ENCODE measurements at places on chromosomes 1 and 21.
A peak's percentile ranks its signal among the peaks of the same experiment; 100 is the strongest.

- no peak for DNase-seq
Measured at GRCh38 chr1:58290685-58291372, 255.7 kb downstream of the OMA1 start.

DNA sequence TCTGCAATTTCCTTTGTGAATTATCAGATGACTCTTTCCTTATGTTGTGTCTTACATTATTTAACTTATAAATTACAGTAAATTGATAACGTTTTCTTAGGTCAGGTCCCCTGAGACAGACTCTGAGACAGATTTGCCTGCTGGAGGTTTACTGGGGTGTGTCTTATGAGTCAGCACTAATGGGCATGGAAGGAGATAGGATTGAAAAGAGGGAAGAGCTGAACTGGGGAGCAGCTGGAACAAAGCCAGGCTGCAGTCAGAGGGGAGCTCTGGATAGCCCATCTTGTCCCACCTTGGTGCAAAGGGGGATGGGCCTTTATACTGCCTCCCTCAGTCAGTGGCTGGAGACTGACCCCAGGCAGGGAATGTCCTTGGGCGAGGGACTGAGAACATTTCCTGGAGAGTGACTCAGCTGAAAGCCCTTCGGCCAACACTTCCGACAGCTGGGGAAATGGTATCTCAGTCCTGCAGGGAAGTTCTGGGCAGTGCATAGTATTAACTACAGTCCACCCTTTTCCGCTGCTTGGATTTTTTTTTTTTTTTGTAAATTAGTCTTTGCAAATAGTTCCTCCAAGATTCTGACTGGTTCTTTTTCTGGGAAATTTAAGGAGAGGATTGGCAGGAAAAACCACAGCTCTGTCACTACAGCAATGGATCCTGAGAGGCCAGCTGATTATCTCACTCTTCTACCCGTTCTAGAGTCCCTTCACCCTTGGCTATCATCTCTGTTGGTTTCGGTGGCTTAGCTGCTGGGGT is 39.1 kb upstream of the CDC42BPA start:
- peak; percentile 58 for DNase-seq

- no peak for DNase-seq
Measured at GRCh38 chr1:65065524-65066418, 82.2 kb upstream of the AK4 start.

DNA sequence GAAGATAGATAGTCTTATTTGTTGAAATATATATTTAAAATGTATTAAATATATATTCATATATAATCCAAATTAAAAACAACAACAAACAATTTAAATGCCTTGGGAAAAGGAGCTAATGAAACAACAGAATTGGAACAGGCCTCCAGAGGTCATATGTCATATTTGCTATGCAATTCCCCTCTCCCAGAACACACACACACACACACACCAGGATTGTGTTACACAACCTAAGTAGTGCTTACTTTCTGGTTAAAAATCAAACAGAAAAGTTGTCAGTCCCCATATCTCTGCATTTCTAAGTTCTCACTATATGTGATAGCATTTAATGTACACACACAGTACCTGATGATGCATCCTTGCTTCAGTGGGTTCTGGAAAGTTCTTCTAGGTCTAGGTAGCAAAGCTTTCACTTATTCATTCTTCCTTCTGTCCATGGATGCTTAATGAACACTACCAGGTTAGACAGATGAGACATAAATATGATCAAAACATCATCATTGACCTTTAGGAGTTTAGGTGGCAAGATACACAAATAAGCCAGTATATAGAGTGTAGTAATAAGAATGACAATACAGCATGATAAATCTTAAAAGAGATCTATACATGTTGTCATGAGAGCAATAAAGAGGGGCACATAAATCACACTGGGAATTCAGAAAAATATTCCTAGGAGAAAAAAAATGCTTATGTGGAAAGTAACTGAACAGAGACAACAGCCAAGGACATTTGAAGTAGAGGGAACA is 662.8 kb downstream of the PTPRC start:
- no peak for DNase-seq

- no peak for DNase-seq
Measured at GRCh38 chr1:107357376-107357775, 216.5 kb downstream of the NTNG1 start.

DNA sequence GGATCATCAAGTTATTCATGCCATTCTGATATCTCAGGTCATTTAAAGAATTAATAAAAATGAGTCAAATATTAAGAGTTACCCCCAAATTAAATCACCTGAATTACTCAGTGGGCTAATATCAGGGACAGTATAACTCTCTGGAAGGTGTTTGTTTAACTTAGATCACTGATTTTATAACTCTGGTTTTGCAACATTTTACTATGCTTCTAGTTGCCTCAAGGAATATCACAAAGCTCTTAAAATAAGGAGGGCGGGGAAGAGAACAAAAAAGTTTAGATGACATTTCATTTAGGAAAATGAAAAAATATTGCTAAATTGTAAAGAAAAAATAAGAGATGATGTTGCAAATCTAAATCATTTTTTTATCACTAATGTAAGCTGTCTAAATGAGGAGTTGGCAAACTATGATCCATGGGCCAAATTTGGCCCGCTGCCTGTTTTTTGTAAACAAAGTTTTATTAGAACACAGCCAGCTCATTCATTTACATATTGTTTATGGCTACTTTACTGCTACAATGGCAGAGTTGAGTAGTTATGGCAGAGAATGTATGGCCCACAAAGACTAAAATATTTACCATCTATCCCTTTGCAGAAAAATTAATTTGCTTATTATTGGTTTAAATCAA is 31.9 kb upstream of the SLC19A2 start:
- no peak for DNase-seq

GRCh38 chr1:107877092-107877491 is 87.9 kb downstream of the VAV3 start:
- DNase-seq, result no peak

GRCh38 chr1:56968878-56969495 is 3.2 kb upstream of the C8B start:
- DNase-seq, result no peak

- DNase-seq, result no peak
Measured at GRCh38 chr1:202085682-202086373, 36.9 kb upstream of the GPR37L1 start.

- DNase-seq, result no peak
Measured at GRCh38 chr1:46061146-46061545, 71.3 kb downstream of the PIK3R3 start.

DNA sequence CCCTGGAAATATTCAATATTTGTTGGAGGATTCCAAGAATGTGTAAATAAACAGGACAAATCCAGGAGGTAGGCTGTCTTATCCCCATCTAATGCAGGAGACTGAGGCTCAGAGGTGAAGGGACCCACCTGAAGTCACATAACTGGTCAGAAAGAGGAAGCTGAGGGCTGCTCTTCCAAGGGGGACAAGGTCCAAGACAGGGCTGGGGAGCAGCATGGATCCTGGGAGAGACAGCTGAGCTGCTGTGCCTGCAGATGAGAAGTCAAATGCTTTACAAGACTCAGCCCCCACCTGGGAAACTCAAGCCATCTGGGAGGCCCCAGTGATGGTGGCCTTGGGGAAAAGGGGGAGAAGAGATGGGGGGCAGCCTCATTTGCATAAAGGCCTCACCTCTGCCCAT is 224.4 kb downstream of the PTPRU start:
- no peak for DNase-seq

DNA sequence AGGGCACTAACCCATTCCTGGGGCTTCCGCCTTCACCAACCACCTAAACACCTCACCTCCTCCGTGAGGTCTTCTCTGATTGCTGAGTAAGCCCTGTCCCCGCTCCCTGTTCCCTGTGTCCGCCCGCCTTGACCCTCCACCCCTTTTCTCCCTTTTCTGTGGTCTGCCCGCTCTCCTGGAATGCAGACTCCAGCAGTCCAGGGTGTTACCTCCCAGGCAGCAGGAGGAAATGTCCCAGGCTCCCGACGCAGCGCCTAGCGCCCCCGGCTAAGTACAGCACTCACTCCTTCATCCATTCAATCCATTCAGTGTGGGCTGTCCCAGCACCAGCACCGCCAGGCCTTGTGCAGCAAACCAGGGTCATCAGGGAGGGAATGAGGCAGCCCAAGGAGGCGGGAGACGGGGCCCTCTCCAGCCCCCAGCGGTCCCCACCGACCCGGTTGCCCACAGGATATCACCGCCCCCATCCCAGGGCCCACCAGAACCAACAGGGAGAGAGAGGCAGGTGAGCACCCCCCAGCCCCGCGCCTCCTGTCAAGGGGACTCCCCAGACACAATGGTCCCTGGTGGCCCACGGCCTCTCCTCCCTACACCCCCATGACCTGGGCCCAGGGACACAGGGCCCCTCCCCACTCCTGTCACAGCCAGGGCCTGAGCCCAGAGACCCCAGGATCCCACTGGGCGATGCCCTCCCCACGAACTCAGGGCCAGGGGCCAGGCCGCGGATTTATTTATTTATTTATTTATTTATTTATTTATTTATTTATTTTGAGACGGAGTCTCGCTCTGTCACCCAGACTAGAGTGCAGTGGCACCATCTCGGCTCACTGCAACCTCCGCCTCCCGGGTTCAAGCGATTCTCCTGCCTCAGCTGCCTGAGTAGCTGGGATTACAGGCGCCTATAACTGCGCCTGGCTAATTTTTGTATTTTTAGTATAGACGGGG is 10.2 kb downstream of the TNFRSF14 start:
- no peak for DNase-seq

- DNase-seq, result no peak
Measured at GRCh38 chr1:78035121-78035520, 10.6 kb upstream of the GIPC2 start.

DNA sequence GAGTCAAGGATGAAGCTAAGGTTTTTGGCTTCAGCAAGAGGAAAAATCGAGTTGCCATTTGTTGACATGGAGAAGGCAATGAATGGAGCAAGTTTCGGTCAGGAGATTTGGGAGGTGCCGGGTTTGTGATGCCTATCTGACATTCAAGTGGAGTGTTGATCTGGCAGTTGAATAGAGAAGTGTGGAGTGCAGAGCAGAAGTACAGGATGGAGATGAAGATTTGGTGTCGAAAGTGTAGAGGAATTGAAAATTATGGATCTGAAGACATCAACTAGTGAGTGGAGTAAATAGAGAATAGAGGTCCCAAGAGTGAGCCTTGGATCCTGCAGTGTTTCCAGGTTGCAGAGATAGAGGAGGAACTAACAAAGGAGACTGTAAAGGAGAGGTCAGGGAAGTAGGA is 25.9 kb downstream of the CITED4 start:
- no peak for DNase-seq

- no peak for DNase-seq
Measured at GRCh38 chr21:38297194-38297631, 40.4 kb downstream of the KCNJ15 start.

DNA sequence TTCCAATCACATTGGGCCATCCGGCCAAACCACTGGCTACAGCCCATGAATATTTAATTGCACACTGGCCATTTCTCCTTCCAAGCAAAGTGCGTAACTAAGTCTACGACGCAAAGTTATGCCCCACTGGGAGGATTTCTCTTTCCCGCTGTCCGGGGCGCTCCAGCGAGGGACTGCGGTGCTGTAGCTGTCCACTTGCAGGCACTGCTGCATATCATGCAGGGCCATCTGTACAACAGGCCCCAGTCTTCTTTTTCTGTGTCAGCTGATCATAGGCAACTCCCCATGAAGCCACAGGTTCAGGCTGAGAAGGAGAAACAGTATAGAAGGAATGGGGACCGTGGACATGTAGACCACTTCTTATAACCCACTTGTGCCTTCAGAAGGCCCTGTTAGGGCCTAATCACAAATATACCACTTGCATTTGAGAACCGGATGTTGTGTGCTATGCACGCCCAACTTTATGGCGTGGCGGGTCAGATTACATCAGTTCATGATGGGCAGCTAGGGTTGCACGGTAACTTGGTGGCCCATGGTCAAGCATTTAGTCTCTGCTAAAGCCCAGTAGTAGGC is 58.0 kb downstream of the ADSS2 start:
- DNase-seq, result no peak

DNA sequence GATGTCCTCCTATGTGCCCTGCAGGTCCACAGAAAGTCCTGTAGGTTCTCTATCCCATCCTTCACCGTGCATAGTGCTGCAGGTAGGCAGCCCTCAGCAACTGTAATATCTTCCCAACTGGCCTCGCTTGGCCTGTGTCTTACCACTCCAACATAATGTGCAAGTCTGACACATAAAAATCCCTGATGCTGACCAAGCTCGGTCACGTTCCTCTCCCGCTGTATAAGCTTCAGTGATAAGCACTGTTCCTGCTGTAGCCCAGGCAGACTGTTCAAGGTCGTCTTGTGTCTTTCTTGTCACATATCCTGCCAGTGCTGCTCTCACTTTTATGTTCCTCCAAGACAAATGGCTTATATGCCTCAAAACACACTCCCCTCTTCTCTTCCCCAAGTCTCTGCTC is 19.4 kb upstream of the KCNE1 start:
- no peak for DNase-seq

DNA sequence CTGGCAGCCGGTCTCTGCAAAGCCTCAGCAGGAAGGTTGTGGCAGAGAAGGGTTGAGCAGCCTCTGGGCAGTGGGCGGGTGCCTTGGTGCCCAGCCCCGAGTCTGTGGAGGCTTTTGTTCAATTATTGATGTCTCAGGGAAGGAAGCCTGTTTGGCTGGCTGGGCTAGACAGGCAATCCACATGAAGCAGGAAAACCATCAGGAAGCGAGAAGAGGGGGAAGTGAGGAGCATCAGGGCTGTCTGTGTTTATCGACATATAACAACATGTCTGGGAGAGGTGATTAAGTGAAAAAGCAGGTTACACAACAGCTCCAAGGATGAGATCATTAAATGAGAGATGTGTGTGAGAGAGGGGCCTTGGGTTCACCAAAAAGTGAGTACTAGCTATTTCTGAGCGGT is 105.4 kb downstream of the UBE2U start:
- DNase-seq, result no peak

DNA sequence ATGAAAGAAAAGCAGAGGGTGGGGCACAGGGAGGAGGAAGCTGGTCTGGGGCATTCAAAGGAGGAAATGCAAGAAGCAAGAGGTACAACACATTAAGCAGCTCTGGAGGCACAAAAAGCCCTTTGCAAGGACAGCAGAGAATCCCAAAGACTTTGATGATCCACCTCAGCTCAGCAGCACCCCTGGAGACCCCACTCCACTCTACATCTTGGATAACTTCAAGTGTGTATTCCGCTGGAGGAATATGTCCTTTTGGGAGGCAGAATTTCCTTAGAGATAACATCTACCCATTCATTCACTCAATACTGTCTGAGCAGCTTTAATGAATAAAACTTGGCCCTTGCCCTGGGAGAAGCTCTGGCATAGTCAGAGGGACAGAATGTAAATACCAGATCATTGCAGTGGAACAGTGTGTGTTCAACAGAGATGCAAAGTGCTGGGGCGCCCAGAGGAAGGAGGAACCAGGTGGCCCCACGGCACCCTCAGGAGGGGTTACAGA is 599.7 kb downstream of the KIF26B start:
- DNase-seq, result no peak

DNA sequence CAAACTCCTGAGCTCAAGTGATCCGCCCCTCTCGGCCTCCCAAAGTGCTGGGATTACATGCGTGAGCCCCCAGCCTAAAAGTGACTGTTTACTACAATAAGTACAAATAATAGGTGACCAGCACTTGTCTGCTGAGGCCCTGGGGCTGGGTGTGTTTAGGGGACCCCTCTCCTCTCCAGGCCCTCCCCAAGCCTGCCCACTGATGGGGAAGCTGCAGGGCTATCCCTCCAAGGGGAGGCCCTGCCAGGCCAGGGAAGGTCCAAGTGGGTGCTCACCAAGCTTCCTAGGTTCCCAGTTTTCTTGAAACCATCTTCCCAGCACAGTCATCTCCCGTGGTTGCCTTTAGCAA is 60.7 kb downstream of the H3-3A start:
- DNase-seq, result no peak

Measured in GOT3 (cell line).